ENCODE measurements at places on chromosomes 3 and 15.
A peak's percentile ranks its signal among the peaks of the same experiment; 100 is the strongest.

- DNase-seq: peak; percentile 54
These were observed 6.5 kb downstream of the TPM1 start for GRCh38 chr15:63048776-63049665.

DNA sequence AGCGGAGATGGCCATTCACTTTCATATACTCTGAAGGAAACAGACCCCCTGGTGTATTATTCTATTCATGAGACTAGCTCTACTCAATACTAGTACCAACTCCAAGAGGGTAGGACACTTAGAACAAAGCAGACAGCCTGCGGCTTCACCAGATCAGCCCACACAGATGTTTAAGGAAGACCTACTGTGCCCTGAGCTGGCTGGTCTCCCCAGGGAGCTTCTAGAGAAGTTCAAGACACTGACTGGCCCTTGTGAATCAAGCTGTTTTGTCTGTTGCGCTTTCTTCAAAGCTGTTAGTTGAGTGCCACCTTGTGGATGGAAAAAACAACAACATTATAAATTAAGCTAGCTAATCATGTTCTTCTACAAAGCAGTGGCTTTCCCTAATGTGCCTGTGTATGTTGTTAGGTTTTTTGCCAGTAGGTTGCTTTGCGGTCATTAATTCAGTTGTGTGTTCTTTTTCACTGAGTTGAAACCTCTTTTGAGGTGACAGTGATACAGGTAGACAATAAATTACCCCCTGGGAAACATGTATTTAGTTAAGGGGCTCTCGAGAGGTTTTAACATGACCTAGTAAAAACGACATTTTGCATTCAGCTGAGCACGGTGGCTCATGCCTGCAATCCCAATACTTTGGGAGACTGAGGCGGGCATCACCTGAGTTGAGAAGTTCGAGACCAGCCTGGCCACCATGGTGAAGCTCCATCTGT, 64.2 kb upstream of the MYZAP start:
- DNase-seq: peak; percentile 70

- DNase-seq: peak; percentile 57
These were observed 3.0 kb downstream of the SLC51A start for GRCh38 chr3:196219194-196219969.

DNA sequence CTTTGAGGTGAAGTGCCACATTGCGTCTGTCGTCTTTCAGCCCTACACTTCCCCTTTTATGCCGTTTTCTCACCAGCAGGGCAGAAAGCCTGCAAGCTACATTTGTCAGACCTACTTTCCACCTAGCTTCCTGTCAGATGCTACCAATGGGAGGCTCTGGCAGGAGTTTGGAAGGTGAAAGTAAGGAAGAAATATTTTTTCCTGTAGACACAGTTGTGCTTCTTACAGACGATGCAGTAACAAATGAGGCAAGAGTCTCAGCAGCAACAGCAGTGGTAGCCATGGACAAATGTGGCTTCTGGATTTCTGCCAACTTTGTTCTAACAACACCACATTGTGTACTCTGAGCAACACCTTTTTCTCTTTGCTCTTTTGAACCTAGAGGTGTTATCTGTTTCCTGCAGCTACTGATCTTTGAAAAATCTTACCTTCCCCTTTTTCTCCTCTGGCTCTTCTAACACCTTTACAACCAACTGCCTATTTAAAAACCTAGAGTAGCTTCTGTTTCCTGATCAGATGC, 70.6 kb upstream of the STT3B start:
- no peak for DNase-seq

- no peak for DNase-seq
These were observed 2.6 kb downstream of the SPG21 start for GRCh38 chr15:64987136-64987535.

GRCh38 chr15:88257311-88258092, 963 bp upstream of the NTRK3 start:
- DNase-seq: no peak

DNA sequence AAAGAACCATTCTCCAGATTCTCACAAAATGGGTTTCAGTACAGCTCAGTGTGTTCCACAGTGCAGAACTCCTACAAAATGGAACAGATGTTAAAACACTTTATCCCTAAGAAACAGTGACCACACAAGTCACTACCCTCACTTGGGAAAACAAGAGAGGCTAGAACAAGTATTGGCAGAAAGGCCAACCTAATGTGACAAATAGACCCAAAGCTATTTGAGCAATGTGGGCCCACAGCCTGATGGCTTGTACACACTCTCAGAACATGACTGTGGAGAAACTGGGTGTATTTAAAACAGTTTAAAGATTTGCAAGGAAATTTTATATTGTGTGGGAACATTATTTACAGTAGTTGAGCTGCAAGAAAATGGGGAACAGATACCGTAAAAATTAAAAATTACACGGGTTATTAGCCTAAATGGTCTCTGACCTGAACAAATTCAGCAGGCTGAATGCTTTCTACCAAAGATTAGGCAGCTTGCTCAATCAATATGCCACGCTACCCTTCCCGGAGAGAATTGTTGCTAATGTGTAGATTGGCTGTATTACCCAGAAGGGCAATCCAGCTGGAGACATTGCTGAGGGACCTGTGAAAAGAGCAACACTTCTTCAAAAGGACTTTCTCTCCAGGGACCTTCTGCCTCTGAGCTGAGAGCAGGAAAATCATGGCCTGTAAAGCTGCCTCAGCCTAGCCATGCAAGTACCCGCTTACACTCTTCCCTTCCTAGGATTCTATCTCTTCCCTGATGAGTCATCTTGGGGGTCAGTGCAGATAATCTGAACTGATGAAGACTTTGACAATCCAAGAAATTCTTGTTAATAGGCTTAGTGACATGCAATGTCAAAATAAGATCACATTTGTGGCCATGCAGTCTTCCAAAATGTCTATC, 97.1 kb downstream of the STRIT1 start:
- no peak for DNase-seq

All from RWPE1 (cell line).